ENCODE measurements at places on chromosomes 2 and 18.

DNA sequence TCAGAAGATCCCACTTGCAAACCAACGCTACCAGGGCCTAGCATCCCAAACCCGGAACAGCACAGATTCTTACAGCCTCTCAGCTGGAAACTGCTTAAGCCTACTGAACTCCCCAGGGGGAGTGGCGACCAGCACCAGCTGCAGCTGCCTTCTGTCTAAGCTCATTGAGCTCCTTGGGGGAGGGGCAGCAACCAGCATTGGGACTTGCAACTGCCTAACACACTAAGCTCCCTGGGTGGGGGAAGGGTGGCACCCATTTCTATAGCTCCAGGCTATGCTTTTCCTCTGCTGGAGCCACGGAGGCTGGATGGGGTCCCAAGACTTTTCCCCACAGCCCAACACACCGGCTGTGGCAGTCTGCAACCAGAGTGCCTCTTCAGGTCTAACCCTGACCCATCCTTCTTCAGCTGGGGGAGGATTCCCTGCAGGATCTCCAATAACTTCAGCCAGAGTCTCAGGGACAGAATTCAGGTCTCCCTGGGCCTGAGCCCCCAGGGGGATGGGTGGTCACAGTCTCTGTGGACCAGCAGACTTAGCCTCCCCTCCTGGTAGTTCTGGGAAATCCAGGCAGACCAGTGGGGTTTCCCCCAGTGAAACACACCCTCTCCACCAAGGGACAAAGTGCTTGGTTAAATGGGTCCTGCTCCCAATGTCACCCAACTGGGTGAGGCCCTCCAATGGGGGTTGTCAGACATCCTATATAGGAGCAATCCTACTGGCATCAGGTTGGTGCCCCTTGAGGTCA lies 45.9 kb upstream of the ITGA4 start:
- no peak for DNase-seq

DNA sequence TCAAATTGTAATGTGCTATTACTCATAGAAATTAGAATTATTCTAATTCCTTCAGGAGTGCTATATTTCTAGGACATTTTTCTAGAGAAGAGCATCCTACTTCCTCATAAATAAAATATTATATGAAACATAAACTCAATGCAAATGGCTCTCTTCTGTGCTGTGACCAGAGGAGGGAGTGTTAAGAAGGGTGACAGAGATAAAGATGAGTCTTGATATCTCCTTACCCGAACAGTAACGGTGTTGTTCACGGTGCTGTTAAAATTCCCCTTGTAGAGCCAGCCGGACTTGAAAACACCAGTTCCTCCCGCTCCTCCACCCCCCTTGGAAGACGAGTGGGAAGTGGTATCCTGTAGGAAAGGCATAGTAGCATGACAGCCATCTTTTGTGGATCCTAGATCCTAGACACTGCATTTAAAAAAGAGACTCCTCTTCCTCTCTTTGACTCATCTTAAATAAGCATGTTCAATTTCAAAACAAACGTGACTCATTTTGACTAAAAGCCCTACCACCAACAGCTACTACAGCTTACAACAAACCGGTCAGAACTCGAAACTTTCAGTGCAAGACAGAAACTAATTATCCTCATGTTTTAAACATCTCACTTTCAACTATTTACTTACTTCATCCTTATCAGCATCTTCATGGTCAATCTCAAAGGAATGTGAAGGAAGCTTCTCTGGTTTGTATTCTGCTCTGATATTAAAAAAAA lies 156.3 kb downstream of the DOCK10 start:
- DNase-seq, result no peak

GRCh38 chr2:160687629-160688028 lies 194.0 kb upstream of the RBMS1 start:
- DNase-seq, result no peak

DNA sequence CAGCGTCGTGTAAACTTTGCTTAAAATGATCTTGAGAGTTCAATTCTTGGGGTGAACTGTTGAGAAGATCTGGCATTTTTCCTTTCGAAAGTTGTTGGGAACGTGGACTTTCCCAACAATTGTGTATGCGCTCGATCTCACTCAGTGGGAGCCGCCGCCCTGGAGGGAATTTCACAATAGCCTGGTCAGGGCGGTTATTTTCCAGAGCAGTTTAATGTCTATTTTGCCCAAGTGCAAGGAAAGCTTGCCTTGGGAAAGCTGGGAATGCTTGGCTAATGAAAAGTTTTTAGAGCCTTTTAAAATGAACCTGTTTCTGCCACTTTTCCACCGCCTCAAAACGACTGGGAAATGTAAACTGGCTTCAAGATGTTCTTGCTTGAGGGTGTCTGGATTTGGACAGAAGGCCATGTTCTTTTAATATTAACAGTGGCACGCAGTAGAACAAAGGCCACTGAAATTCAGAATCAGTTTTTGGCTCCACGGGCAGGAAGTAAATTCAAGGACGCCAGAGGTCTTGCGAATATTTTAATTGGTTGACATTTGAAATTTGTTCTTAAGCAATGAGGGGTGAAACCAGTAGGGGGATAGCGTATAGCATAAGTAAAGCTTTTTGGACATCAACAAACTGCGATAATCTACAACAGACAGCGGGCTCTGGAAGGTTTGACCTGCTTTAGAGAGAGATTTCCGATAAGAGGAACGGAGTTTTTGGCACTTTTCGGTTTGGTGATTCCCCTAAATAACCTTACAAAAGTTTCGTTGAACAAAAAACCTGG lies 1.2 kb downstream of the CFLAR start:
- DNase-seq, result peak; percentile 82

DNA sequence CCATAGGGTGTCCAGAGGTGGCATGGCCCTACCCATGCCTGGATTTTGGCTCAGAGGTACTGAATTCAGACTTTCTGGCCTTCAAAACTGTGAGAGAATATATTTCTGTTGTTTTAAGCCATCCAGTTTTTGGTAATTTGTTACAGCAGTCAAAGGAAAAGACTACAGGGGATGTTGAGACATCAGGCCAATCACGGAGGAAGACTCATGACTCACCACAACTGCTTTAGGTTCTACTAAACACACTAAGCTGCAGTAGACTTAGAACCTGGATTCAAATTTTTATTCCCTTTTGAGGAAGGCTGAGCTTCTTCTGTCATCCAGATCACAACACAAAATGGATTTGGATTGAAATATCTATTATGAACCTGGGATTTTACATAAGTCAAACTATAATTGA lies 12.0 kb upstream of the C2orf66 start:
- no peak for DNase-seq

- DNase-seq, result no peak
Observed at GRCh38 chr18:73927496-73927895, 220.1 kb downstream of the FBXO15 start.

GRCh38 chr2:101912545-101912944 lies 79.2 kb upstream of the IL1R2 start:
- no peak for DNase-seq

DNA sequence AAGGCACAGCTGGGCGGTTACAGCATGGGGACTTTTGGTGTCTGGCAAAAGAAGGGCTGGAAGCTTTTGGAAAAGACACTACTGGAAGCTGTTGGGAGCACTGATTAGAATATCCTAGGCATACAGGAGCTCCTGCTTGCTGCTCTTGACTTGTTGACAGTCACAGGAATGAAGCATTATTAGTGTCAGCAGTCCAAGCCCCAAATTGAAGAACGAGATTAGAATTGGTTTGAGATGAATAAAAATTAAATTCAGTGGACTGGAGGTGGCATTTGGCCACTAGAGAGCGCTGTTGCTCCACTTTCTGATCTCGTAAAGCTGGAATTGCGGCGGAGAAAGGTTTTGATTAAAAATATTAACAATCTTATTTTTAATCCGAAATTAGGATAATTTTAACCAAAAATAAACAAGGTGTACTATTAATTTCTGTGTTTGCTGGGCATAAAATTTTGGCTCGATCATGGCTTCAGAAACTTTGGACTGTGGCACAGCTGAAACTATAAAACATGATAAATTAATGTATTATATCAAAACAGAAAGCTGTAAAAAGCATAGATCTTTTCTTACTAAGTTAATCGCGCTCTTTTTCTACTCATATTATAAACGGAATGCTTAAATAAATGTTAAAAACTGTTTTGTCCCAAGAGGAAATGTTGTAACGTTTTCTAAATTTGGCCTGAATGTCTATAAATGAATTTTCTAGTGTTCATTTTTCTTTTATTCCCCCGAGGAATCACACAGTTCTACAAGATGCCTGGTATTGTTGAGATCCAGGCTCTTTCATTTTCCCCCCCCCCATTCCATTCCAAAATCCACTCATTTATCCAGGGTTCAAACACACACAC lies 2.4 kb upstream of the HOXD8 start:
- peak; percentile 68 for DNase-seq

GRCh38 chr2:217249121-217250012 lies 389.5 kb upstream of the TNP1 start:
- DNase-seq, result no peak

- DNase-seq, result no peak
Observed at GRCh38 chr2:115596659-115597375, 1154.4 kb downstream of the DPP10 start.

DNA sequence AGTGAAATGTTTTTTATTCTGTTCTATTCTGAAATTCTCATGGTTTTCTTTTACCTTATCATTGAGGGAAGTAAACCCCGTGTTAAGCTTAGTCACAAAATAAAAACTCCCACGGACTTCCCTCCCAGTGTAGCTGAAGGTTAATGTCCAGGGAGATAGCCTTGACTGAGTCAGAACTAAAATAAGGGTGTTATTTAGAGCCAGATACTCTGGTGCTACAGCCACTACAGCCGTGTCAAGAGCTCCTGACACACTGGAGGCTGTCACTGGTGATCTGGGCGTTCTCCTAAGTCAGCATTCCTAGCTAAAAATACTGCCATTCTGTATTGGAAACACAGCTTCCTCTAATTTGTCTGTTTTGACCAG lies 82.0 kb upstream of the RANBP2 start:
- DNase-seq, result peak; percentile 26

GRCh38 chr2:47206181-47206580 lies 51.1 kb upstream of the STPG4 start:
- DNase-seq, result no peak

- no peak for DNase-seq
Observed at GRCh38 chr2:7673853-7674252, 756.6 kb downstream of the RNF144A start.

- DNase-seq, result no peak
Observed at GRCh38 chr18:11071300-11071699, 78.1 kb downstream of the PIEZO2 start.

DNA sequence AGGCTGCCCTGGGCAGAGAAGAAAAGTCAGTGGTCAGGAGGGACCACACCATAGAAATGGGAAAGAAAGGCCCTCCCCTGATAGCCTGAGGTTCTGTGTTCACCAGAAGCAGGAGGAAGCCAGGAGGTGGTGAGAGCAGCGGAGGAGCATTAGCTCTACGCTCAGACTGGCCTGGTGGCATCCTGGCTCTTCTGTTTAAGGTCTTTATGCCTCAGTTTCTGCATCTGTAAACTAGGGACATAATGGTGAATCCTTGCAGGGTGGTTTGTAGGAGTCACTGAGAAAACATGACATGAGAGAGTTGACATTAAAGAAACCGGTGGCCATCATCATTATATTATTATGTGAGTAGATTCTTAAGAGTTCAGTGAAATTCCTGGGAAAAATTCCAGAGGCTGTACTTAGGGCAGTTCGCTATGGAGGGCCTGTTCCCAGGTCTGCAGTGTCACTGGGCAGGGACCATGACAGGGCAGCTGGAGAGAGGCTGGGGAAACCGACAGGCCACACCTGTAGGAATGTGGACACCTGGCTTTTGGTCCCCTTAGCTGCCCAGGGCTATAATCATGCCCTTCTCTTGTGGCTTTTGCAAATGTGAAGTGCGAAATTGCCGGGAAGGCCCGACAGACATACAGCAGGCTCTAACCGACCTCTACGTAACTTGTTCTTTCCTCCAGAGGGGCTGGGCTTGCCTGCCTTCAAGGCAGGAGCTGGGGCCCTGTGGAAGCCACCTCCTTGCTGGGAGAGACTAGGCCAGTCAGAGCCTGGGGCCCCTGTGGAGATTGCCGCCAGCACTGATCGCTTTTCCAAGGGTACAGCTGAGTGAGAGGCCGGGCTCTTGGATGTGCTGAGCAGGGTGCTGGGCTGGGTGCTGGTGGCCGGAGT lies 31.0 kb downstream of the GLI2 start:
- no peak for DNase-seq

GRCh38 chr2:17822445-17823117 lies 6.3 kb downstream of the MSGN1 start:
- no peak for DNase-seq

DNA sequence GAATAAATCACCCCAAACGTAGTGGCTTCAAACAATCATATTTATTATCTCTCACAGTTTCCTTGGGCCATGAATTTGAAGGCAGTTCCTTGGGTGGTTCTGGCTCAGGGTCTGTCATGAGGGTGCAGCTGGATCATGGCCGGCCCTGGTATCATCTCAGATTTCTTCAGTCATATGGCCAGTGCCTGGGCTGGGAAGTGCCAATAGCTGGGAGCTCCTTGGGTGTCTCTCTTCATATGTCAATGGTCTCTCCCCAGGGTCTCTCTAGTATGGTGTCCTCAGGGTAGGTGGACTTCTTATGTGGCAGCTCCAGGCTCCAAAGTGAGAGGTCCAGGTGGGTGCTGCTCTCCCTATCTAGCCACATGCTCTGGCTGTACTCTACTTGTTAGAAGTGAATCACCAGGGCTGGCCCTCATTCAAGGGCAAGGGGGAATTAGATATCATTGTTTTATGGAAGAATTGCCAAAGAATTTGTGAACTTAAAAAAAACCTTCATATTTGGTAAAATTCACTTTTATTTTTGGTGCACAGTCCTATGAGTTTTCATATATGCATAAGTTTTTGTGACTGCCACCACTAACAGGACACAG lies 15.4 kb downstream of the FHOD3 start:
- DNase-seq, result no peak

- peak; percentile 47 for DNase-seq
Observed at GRCh38 chr2:39160982-39161381, 40.1 kb upstream of the SOS1 start.

DNA sequence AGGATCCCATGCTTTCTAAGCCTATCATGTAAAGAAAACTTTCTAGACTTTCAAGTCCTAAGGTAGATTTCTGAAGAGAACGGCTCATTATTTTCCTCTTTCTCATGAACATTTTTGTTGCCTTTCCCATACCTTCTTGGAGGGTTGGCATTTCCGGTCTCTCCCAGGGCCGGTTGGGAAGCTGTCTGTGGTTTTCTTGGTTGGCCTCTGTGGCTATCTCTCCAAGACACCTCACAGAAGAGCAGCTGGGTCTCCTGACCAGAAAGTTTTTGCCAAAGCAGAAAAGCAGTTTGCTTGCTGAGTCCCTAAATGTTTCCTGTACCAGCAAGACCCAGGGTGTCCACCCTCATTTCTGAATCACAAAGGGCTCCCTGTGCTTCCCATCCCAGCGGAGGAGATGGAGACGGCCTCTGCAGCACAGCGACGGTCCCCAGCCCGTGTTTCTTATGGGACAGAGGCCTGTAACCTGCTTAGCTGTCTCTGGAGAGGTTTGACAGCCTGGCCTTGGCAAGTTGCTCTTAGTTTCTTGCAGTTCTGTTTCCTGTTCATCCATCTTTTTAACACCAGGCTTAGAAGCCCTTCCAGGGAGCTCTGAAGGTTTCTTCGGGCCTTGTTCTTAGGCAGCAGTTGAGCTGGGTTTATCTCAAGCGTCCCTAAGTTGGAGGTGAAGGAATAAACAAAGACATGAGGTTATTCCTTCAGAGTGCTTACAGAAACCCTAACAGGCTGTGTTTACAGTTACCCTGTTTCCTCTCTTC lies 39.8 kb downstream of the GREB1 start:
- no peak for DNase-seq

All from skin of body (tissue), 3 donors.